ENCODE measurements at places on chromosomes 12 and 14.

DNA sequence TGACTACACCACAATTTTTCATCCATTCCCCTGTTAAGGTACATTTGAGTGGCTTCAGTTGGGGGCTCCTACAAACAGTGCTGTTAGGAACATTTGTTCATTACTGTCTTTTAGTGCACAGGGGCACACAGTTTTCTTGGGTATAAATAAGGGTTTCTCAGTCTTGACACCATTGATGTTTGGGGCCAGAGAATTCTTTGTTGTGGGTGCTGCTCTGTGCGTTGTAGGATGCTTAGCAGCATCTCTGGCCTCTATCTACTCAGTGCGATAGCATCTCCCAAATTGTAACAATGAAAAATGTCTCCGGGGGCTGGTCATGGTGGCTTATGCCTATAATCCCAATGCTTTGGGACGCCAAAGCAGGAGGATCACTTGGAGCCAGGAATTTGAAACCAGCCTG, 153.0 kb upstream of the MYL2 start:
- DNase-seq = no peak

- no peak for DNase-seq
Observed at GRCh38 chr14:81105961-81106360, 114.8 kb downstream of the GTF2A1 start.

GRCh38 chr12:115375186-115375991, 691.4 kb upstream of the TBX3 start:
- no peak for DNase-seq

DNA sequence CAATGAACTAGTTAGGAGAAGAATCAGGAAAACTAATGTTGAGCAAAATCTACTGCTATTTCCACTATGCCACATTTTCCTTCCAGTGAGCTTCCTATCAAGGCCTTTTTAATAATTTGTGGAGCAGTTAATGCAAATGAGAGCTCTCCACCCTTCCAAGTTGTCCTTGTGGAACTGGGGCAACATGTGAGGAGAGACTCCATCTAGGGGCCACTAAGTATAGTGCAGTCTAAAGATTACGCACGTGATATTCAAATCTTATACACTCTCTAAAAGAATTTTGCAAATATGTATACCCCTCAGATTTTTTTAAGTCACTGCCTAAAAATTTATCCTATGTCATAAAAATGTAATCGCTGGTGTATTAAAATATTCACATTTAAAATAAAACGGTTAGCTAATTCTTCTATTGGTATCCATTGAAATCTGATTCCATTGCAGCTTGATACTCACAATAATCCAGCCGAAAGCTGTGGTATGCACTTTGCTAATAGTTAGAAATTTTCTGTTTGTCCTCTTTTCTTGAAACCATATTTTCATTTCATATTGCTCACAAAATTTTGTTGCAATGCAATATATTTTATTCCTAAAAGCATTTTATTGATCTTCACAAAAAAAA, 100.1 kb downstream of the PAH start:
- DNase-seq = no peak

DNA sequence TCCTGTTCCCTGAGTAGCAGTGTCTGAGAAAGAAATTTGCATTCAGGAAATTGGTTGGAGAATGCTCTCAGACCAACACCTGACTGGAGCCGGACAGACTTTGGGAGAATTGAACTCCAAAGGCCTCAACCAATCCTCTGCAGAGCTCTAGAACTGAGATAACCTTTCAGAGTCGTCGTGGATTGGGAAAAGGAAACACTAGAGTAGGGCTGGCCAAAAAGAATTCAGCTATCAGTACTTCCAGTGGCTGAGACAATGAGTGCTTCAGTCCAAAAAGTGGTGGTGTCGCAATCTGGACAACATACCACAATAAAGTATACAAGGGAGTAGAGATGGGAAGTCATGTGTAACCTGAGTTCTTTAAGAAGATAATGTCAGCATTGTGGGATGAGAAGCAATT, 377.1 kb downstream of the SLC16A7 start:
- no peak for DNase-seq

- no peak for DNase-seq
Observed at GRCh38 chr12:115230606-115231005, 546.6 kb upstream of the TBX3 start.

DNA sequence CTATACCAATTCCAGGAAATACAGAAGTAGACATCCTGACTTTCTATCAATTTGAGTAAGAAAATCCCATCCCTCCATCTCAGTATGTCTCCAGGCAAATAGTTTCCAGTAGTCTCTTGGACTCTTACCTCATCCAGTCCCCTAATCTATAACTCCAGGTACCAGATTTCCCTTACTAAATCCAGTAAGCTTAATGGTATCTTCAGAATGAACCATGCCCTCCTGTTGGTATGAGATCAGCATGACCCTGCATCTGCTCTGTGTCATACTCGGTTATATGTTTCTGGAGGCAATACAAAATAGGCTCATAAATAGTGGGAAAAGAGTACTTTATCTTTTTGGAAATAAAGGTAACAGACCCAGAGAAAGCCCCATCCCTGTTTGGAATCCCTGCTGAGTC, 18.4 kb downstream of the PIGH start:
- no peak for DNase-seq

DNA sequence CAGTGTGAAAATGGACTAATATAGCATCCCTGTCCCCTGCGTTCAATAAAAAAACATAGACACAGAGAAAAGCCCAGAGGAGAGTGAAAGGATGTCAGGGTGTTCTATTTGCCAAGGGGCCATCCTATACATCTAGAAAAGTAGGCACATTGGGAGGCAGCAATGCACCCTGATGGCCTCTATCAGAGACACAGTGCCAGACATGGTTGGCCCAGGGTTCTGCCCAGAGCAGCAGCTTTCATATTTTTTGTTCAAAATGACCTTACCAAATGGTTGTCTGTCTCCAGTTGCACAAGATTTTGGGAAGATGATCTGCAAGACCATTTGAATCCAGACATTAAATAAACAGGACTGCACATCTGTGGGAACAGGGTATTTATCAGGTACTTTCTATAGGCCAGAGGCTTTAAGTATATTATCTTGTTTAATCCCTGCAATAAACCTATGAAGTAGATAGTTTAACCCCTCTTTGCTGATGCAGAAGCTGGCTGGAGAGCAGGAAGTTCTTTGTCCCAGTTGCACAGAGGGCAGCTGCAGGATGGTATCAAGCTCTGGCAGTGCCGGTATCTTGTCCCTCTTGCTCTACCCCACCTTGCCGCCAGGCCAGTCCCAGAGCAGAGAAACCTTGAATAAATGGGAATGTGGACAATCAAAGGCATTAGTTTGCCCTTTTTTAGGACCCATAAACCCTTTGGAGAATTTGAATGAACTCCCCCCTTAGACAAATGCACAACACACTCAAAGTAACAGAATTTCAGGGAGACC, 171.8 kb upstream of the PWP1 start:
- DNase-seq = no peak

Data from right lung (tissue), 10 donors.